ENCODE measurements at places on chromosomes 13 and 19.
A peak's percentile ranks its signal among the peaks of the same experiment; 100 is the strongest.

DNA sequence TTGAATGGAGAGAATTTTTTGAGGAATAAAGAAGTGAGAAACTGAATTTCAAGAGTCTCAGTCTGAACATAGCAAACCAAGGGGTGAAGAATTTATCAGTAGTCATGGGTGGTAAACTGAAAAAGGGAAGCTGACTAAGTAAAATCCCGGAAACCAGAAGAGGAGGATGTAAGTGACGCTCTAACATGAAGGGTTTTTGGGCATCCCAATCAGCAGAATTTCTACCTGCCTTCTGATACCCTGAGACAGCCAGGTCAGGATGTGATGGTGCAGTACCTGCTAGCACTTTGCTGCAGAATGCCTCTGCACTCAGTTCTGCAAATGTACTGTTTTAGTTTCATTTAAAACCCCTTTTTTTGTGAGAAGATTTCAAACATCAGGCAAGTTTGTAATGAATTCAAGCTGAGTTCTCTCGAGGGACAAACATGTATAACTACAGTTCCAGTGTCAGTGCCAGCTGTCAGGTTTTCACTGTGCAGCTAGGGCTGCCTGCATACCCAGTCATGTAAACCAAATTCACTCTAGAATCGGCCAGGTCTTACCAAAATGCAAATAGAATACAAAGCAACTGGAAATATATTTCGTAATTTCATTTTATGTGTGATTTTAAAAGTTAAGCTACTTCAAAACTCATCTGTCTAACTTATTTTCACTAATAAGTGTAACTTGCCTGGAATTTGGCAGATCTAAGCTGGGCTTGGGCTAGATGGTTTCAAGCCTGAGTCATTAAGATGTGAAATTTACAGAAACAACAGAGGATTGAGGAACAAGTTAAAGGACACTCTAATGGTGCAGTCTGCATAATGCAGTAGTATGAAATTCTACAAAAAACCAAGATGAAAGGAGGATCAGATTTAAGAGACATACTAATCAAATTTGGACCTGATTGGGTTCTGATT, 13.8 kb downstream of the METTL21C start:
- peak; percentile 42 for DNase-seq

DNA sequence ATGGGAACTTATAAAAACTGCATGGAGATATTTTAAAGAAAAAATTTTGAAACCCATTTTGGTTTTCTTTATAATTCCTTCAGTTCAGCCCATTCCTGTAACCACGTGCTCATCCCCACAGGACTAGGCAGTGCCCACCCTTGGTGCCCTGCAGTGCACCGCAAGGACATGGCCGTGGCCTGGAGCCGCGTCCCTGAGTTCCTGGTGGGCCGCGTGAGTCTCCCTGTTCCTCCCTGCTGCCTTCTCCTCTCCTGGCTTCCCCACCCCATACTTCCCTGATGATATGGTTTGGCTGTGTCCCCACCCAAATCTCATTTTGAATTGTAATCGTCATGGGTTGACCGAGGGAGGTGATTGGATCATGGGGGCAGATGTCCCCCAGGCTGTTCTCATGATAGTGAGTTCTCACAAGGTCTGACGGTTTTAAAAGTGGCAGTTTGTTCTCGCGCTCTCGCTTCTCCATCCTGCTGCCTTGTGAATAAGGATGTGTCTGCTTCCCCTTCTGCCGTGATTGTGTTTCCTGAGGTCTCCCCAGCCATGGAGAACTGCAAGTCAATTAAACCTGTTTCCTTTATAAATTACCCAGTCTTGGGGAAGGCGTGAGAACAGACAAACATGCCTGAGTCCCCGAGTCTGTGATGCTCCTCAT, 31.6 kb upstream of the TFDP1 start:
- DNase-seq: no peak

DNA sequence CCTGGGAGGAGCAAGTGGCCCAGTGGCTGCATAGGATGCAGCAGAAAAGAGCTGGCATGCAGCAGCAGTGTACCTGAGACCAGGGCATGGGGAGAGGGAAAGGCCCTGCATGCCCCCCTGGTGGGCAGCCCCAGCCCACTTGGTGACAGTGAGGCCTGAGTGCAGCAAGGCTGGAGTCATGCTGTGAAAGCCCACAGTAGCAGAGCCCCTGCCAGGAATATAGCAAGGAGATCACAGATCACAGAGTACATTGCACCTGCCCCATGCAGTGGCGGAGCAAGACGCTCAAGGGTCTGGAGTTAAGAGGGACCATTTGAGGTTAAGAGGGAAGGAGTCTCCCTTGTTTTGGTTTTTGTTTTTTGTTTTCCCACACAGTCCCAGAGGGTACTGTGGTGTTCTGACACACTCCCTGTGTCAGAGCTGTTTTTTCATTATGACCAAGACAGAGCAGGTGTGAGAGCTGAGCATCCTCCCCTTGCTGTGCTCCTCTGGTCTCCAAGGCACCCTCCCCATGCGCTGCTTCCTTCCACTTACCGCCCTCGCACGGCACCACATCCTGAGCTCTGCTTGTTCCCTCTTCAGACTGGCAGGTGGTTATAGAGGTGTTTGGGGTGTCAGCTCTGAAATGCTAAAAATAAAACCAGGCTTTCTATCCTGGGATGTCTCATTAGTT, 85.0 kb upstream of the UBL3 start:
- DNase-seq: no peak

DNA sequence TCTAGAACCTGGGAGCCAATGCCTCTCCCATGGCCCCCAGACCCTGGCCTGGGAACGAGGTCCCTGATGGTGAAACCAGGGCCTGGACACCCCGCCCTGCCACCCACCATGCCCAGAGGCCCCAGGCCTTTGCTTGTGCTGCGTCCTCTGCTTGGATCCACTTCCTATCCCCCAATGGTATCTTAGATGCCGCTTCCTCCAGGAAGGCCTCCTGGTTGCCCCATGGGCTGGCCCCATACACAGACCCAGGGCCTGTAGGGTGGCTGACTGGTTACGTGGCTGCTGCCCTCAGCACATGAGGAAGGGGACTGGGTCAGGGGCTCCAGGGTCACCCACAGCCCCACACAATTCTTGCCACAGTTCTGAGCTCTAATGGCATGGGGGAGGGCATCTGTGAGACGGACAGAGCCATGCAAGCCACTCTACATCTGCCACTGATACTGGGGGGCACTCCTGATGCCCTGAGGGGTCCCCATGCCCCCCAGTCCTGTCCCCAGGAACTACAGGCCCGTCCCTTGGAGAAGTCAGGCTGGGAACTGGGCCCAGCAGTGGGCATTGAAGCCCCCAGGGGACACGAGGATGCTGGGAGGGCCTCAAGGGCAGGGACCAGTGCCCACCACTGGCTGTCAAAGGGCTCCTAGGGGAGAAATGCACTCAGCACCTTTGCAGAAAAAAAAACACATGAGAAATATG, 5.0 kb downstream of the RPL36 start:
- DNase-seq: no peak

DNA sequence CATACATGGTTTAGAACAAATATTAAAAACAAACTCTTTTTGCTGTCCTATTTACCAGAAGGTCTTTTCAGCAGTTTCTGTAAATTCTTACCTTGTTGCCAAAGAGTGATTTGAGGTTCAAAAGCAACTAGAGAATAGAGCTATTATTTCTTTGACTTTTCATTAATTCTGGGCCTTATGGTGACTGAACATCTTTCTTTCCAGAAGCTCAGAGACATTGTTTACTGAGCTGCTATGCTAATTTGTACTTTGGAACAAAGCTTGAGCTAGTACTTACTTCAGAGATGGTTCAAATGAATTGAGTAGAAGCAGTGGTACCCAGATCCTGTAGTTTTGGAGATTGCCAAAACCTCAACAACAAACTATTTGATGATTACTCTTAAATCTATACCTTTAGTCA, 331.2 kb downstream of the SPRY2 start:
- no peak for DNase-seq

- DNase-seq: no peak
Observed at GRCh38 chr13:113631341-113632095, 26.5 kb downstream of the ATP4B start.

DNA sequence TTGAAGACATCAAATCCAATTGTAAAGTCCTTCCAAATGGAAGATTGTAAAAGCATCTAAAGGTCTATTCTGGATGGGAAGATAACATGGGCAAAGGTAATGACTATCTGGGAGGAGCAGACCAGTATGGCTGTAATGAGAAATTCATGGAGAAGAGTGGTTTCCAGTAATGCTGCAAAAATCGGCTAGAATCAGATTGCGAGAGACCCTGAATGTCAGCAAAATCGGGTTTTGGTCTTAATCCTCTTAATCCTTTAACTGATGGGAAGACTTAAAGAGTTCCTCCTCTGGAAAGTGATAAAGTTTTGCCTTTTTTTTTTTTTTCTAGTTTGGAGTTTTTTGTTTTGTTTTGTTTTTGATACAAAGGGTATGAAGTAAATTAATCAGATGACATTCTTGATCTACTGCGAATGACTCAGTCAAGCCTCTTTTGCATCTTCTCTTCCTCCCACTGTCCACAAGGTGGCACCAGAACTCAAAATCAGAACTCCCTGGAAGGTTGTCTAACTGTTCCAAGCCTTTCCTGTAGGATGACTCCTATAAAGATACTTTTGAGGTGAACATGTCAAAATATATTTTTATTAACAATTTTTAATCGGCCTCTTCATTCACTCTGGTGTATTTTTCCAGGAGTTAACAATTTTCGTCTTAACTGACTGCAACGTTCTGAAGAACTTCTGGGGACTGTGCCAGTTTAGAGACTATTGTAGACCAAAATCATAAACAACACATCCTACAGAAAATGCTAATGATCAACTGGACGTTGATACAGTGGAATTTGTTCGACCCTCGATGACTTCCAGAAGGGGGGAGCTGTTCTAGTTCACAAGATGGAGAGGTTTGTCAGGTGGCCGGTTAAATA, 213.3 kb upstream of the MIR17HG start:
- DNase-seq: no peak

GRCh38 chr13:21219036-21219381, 42.6 kb downstream of the MRPL57 start:
- DNase-seq: no peak

GRCh38 chr13:102399791-102400674, 1.8 kb downstream of the FGF14 start:
- no peak for DNase-seq

DNA sequence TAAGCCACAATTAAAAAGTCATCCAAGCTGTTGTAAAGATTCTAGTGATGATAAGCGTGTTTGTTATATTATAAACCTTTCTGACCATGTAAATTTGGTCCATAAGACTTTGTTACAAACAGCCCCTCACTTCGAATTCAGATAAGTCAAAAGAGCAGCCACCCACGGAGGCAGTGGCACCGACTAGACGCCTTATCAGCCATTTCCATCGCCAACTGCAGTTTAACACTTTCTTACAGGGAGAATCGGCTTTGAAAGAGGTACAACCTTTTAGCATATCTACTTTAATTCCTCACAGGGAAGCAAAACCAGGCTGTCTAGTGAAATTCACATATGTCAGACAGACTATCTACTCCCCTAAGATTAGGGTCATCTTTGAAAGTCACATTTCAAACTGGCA, 47.5 kb downstream of the SOX21 start:
- no peak for DNase-seq

DNA sequence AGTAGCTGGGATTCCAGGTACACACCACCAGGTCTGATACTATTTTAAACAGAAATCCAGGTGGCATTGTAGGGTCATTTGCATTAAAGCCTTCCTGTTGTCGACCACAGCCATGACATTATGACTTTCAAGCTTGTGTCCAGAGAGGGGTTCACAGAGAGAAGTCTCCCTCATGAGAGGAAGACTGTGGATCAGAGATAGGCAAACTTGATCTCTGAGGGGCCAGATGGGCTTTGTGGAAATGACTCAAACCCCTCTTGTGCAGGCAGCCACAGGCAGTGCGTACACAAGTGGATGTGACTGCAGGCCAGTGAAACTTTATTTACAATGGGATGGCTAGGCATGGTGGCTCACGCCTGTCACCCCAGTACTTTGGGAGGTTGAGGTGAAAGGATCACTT, 27.8 kb upstream of the F2RL3 start:
- no peak for DNase-seq

GRCh38 chr19:8335343-8336071, 7.6 kb downstream of the KANK3 start:
- DNase-seq: no peak

DNA sequence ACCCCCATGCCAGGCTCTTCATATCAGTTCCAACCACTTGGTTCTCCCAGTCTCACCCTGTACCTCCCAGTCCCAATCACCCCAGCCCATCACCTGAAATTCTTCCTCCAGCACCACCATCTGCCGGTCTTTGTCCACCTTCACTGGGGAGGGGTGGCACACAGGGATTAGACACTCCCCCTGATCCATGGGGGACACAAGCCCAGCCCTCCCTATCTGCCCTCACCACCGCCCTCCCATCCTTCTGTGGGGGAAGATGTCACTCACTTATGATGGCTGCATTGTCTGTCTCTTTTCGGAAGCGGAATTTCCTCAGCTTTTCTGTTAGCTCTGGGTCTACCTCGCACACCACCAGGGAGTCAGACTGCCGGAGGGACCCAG, 685 bp downstream of the GMFG start:
- no peak for DNase-seq

GRCh38 chr19:35142606-35143230, 337 bp upstream of the FXYD7 start:
- DNase-seq: no peak

GRCh38 chr19:31139871-31140505, 209.2 kb downstream of the TSHZ3 start:
- DNase-seq: peak; percentile 52

DNA sequence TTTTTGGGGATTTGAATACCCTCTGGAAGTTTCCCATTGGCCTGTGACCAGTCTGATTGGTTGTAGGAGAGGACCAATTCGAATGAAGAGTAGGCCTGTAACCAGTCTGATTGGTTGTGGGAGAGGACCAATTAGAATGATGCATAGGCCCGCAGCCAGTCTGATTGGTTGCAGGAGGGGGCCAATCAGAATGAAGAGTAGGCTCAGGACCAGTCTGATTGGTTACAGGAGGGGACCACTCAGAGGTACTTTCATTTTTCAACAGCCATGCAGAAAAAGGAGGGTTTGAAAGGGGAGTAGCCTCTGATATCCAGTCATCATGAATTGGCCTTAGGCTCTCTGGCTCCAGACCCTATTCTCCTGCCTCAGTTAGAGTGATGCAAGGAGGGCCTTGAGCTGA, 30.4 kb upstream of the SLC1A5 start:
- DNase-seq: no peak

- DNase-seq: no peak
Observed at GRCh38 chr13:91146601-91147000, 200.9 kb upstream of the MIR17HG start.

- DNase-seq: peak; percentile 31
Observed at GRCh38 chr13:101018720-101019119, 344.1 kb upstream of the TMTC4 start.

GRCh38 chr19:10379880-10380312, 476 bp downstream of the TYK2 start:
- DNase-seq: no peak

DNA sequence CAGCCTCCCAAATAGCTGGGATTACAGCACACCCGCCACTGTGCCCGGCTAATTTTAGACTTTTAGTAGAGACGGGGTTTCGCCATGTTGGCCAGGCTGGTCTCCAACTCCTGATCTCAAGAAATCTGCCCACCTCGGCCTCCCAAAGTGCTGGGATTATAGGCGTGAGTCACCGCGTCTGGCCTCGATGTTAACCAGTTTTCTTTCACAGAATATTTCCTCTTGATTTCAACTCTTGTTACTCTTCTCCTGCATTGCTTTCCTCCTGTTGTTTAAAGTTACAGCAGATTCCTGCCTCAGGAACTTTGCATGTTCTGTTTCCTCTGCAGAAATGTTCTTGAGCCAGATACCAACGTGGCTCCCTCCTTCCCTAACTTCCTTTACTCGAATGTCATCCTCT, 3.7 kb upstream of the PEX11G start:
- DNase-seq: no peak
